ENCODE measurements at places on chromosomes 2 and 18. TPM values are rescaled to one million over a fixed set of nuclear protein-coding genes. Genes with fewer than 3 reads are reported as not detected.

DNA sequence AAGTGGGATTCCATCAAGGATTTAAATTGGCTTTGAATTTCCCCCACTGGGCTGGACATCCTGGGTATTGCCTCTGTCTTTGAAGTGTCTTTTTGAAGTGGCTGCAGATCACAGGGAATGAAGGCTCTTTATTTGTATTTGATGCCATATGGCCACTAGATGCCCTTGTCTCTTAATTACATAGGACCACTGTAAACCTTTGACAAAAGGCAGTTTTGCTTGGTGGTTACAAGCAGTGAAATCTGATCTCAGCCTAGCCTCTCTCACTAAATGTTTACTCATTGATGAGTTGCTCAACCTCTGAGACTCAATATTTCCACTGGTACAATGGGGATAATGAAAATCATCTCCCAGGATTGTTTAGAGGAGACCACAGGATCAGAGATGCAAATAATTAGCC lies 102.2 kb downstream of the INSIG2 start:
- no peaks in the 10 kb centered on the region for H3K36me3 ChIP-seq
- H3K27me3 ChIP-seq: peaks cover 6% of the 10 kb centered on the region
- no peak overlapping the region for H3K27ac ChIP-seq
- H3K4me1 ChIP-seq: no peaks in the 10 kb centered on the region
- H3K4me3 ChIP-seq: no peak overlapping the region

GRCh38 chr18:78363556-78364387 lies 615.8 kb upstream of the SALL3 start:
- H3K27ac ChIP-seq: no peak overlapping the region
- no peak overlapping the region for H3K4me3 ChIP-seq
- DNase-seq: no peak
- H3K27me3 ChIP-seq: no peaks in the 10 kb centered on the region

- H3K36me3 ChIP-seq: no peaks in the 10 kb centered on the region
- H3K27me3 ChIP-seq: no peaks in the 10 kb centered on the region
- no peak overlapping the region for H3K4me3 ChIP-seq
Measured at GRCh38 chr2:56102866-56103265, 80.9 kb upstream of the CCDC85A start.

GRCh38 chr2:217367464-217367863 lies 507.6 kb upstream of the TNP1 start:
- no peak overlapping the region for H3K27ac ChIP-seq
- H3K4me1 ChIP-seq: no peaks in the 10 kb centered on the region
- no peak overlapping the region for H3K4me3 ChIP-seq
- no peak for DNase-seq

DNA sequence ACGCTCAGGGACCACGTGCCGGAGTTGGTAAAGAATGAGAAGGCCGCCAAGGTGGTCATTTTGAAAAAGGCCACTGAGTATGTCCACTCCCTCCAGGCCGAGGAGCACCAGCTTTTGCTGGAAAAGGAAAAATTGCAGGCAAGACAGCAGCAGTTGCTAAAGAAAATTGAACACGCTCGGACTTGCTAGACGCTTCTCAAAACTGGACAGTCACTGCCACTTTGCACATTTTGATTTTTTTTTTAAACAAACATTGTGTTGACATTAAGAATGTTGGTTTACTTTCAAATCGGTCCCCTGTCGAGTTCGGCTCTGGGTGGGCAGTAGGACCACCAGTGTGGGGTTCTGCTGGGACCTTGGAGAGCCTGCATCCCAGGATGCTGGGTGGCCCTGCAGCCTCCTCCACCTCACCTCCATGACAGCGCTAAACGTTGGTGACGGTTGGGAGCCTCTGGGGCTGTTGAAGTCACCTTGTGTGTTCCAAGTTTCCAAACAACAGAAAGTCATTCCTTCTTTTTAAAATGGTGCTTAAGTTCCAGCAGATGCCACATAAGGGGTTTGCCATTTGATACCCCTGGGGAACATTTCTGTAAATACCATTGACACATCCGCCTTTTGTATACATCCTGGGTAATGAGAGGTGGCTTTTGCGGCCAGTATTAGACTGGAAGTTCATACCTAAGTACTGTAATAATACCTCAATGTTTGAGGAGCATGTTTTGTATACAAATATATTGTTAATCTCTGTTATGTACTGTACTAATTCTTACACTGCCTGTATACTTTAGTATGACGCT lies 5.8 kb downstream of the MYCN start:
- H3K4me3 ChIP-seq: no peak overlapping the region
- no peak overlapping the region for H3K27ac ChIP-seq
- no peak for DNase-seq

- H3K27me3 ChIP-seq: no peaks in the 10 kb centered on the region
- H3K36me3 ChIP-seq: no peaks in the 10 kb centered on the region
- no peak overlapping the region for H3K4me3 ChIP-seq
- DNase-seq: peak; percentile 41
- H3K27ac ChIP-seq: no peak overlapping the region
Measured at GRCh38 chr2:11853197-11853588, 106.8 kb downstream of the LPIN1 start.

DNA sequence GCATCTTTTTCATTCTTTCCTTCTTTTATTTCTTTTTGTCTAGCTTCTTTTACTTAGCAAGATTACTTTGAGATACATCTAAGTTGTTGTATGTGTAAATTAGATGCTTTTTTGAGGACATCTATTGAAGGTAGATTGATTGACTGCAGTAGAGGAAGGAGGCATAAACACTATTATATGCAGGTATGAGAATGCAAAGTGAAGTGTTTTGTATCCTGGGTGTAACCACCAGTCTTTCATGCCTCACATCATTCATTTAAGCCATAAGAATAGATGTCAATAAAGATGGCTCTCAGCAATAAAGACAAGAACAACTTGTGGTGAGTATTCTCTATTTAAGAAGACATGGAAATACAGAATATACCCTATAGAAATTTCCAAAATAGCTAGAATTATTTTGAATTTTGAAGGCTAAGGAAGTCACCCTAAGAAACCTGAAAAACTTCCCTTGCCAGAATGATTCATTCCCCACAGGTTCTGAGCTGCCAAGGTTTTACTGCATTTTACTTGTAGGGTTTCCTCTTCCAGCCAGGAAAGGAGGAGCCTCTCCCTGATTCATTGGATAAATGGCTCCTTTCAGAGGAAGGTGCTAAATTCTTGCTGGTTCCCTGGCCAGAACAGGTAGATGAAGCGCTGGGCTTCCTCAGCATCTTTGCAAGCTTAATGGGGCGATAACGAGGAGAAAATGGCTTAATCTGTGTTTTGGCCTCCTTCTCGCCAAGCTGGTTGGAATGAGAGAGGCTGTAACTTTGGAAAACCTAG lies 279.8 kb upstream of the SLC14A2 start:
- DNase-seq: no peak
- no peak overlapping the region for H3K4me3 ChIP-seq
- H3K27ac ChIP-seq: no peak overlapping the region
- H3K36me3 ChIP-seq: no peaks in the 10 kb centered on the region
- no peaks in the 10 kb centered on the region for H3K27me3 ChIP-seq

GRCh38 chr2:223801736-223802135 lies 35.6 kb downstream of the AP1S3 start:
- no peaks in the 10 kb centered on the region for H3K36me3 ChIP-seq
- H3K27ac ChIP-seq: no peak overlapping the region
- DNase-seq: no peak
- no peak overlapping the region for H3K4me3 ChIP-seq
- H3K27me3 ChIP-seq: no peaks in the 10 kb centered on the region

- H3K4me3 ChIP-seq: no peak overlapping the region
- no peaks in the 10 kb centered on the region for H3K27me3 ChIP-seq
- no peaks in the 10 kb centered on the region for H3K36me3 ChIP-seq
- DNase-seq: no peak
- peaks cover 5% of the 10 kb centered on the region for H3K4me1 ChIP-seq
Measured at GRCh38 chr2:203811491-203812221, 55.9 kb upstream of the CTLA4 start.

DNA sequence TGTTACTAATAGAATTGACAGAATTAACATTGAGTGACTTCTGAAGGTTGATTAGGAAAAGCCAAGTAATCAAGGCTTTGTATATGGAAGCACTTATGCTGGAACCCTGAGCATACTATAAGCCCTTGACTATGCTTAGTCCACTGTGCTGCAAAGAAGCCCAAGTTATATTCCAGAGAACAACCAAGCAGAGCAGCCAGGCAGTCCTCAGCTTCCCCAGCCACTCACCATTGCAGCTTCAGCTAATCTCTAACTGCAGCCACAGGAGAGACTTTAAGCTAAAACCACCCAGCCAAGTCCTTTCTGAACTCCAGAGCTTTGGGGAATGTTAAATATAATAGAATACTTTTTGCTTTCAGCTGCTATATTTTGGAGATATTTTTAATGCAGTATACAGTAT lies 164.4 kb upstream of the VWC2L start:
- DNase-seq: no peak
- H3K27ac ChIP-seq: no peak overlapping the region
- no peaks in the 10 kb centered on the region for H3K36me3 ChIP-seq

DNA sequence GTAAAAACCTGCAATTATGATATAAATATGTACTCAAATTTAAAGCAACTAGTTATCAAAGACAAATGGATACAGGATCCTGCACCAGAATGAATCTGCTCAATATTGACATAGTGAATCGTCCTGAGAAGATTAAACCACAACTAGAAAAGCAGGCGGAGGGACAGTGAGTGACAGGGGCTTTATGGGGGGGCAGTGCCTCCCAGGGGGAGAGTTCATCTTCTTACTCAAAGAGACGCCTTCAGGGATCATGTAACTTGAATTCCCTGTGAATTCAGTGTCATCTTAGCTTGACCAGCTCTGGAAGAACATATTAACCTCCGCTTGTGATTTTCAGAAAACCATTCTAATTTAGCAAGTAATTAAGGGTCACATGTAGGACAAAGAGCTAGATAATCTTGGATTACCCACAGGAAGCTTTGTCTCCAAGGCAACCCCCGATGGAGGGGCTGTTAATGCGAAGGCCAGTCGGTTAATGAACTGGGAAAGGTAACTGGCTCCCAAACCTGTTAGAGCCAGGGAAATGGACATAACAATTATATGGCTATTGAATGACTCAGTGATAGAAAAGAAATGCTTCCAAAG lies 17.4 kb upstream of the LMAN1 start:
- H3K27ac ChIP-seq: no peak overlapping the region

- no peak for DNase-seq
- no peaks in the 10 kb centered on the region for H3K36me3 ChIP-seq
- H3K4me3 ChIP-seq: no peak overlapping the region
- H3K27me3 ChIP-seq: no peaks in the 10 kb centered on the region
- H3K27ac ChIP-seq: no peak overlapping the region
Measured at GRCh38 chr18:12406371-12407111, 1.2 kb upstream of the PRELID3A start.

DNA sequence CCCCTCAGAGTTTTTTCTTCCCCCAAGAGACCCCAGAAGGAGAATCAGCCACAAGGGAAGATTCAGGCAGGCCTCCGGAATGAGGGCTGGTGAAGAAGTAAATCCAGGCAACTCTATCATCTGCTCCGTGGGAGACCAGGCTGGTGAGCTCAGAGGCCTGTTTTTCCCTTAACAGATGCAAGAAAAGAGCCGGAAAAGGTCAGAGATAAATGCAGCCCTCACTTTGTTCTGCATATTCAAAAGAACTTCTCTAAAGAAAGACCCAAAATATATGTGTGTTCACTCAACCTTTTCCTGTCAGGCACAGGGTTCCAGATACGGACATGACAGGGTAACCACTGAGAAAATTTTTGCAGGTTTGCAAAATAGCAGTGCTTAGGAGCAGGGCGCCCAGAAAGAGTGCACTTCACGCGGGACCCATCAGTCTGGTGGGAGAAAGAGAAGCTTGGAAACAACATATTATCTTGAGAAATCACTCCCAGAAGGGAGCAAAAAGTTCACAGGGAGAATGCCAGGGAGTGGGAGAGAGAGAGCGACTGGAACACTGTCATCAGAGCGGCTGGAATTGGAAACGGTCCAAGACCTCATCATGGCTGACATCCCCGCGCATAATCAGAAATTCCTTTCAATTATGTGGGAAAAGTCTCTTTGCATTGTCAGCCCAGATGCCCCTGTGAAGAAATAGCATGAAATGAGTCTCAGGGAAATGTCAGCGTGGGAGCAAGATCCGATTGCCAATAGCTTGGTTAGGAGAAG lies 244.8 kb upstream of the SLC14A2 start:
- no peaks in the 10 kb centered on the region for H3K27me3 ChIP-seq
- H3K27ac ChIP-seq: no peak overlapping the region
- no peak overlapping the region for H3K4me3 ChIP-seq
- H3K36me3 ChIP-seq: no peaks in the 10 kb centered on the region
- H3K4me1 ChIP-seq: peaks cover 6% of the 10 kb centered on the region
- peak; percentile 86 for DNase-seq

DNA sequence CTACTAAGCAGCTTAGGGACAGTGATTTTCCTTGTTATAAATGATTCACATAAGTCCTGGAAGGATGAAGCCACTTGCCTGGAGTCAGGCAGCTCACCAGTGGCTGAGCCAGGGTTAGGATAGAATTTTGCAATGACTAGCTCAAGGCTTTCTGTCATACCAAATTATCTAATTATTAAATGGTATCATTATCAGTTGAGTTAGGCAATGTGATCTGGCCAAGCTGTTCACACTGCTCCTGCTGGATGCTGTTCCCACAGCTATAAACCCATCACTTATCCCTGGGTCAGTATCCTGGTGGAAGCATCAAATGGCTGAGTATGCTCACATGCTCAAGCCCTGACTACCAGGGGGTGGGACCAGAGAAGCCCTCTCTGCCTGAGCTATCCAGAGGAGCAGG lies 235.2 kb downstream of the MTX2 start:
- H3K27me3 ChIP-seq: no peaks in the 10 kb centered on the region
- peaks cover 5% of the 10 kb centered on the region for H3K4me1 ChIP-seq
- DNase-seq: no peak
- H3K4me3 ChIP-seq: no peak overlapping the region

DNA sequence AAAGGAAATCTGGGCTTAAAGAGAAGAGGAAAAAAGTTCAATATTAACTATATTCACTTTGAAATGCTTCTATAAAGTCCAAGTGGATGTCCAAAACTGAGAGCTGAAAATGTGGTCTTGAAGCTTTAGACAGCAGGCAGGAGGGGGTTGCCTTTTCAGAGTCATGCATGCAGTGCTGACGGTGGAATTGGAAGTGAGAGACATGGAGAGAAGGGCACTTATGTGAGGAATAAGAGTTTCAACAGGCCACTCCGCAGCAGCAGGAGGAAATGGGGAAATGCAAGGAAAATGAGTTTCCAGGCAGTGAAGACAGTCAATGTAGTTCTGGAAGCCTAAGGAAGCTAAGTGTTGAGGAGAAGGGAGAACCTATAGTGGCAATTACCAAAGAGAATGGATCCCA lies 33.0 kb upstream of the LRRC30 start:
- no peaks in the 10 kb centered on the region for H3K36me3 ChIP-seq
- H3K27me3 ChIP-seq: no peaks in the 10 kb centered on the region
- no peak overlapping the region for H3K4me3 ChIP-seq
- DNase-seq: peak; percentile 69

- H3K4me3 ChIP-seq: no peak overlapping the region
- H3K27me3 ChIP-seq: no peaks in the 10 kb centered on the region
- H3K36me3 ChIP-seq: no peaks in the 10 kb centered on the region
- no peak for DNase-seq
- H3K4me1 ChIP-seq: no peaks in the 10 kb centered on the region
Measured at GRCh38 chr2:221225752-221226151, 346.4 kb downstream of the EPHA4 start.

SIX2 gene
- total RNA-seq: 0.34 TPM

Data from lung (tissue), 17 donors.